ENCODE measurements at places on chromosomes 2 and 18.

GRCh38 chr2:199488772-199489400, 31.1 kb upstream of the SATB2 start:
- no peak overlapping the region for H3K27ac ChIP-seq
- H3K4me1 ChIP-seq: no peaks in the 10 kb centered on the region
- no peaks in the 10 kb centered on the region for H3K36me3 ChIP-seq
- H3K27me3 ChIP-seq: no peaks in the 10 kb centered on the region
- no peak overlapping the region for H3K4me3 ChIP-seq

DNA sequence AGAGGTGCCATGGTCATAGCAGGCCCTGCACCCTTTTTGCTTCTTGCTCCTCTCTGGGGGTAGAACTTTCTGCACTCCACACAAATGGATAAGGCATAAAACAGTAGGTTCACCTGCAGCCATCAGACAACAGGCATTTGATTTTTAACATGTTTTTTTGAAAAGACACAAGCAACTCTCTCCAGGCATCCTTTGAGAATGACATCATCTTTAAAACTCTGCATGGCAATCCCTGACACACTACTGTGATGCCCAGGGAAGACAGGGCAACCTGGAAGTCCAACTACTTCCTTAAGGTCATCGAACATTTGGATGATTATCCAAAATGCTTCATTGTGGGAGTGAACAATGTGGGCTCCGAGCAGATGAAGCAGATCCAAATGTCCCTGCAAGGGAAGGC, 82.8 kb downstream of the SKA1 start:
- H3K27me3 ChIP-seq: no peaks in the 10 kb centered on the region
- H3K4me3 ChIP-seq: no peak overlapping the region
- H3K4me1 ChIP-seq: no peaks in the 10 kb centered on the region
- no peak overlapping the region for H3K27ac ChIP-seq
- H3K36me3 ChIP-seq: no peaks in the 10 kb centered on the region
- no peak for DNase-seq

DNA sequence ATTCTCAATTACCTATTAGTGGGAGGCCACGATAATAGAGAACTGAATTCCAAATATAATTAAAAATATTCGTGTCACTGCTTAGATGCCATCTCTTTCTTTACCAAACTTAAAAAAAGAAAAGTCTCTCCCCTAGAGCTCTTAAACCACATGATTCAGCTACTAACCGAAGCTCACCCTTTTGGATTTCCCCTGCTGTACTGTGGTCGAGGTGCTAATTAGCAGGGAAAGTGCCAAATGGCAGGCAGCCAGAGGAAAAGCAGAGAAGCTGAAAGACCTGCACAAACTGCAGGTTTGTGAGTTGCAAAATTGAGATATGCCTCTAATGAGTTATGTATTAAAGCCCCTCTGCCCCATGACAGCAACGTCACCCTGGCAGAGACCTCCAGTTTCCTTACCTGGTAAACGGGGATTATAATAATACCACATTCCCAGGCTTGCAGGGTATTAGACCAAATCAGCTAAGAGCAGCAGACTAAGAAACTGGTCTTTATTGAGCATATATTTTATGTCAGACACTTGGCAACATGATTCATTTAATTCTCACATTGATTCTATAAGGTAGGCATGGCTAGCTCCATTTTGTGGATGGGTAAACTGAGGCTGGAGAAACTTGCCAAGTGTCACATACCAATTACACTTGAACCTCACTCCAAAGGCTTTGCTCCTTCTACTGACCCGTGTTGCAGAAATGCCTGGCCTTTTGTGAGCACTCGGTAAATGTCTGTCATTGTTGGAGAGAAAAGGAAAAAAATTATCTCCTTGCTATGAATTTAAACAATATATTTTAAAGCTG, 259.7 kb downstream of the LPIN1 start:
- H3K27me3 ChIP-seq: no peaks in the 10 kb centered on the region
- H3K4me3 ChIP-seq: no peak overlapping the region
- no peaks in the 10 kb centered on the region for H3K4me1 ChIP-seq

DNA sequence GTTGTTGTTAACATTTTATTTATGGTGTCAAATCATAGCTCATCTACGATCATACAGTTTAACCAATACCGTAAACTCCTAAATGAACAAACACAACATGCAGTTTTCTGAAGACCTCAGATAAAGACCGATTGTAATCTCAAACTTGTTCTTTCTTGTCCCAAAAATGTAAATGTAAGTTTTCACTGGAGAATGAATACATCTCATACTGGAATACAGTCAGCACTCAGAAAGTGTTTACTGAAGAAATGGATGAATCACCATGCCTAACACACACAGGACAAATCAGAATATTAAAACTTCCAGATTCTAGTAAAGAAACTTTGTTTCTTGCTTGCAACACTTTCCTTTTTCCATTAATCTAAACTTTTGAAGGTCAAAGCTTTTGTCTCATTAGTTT, 380.5 kb downstream of the DLGAP1 start:
- peaks cover 4% of the 10 kb centered on the region for H3K27me3 ChIP-seq
- H3K4me1 ChIP-seq: no peaks in the 10 kb centered on the region
- H3K36me3 ChIP-seq: no peaks in the 10 kb centered on the region
- H3K27ac ChIP-seq: no peak overlapping the region
- no peak overlapping the region for H3K4me3 ChIP-seq

- no peaks in the 10 kb centered on the region for H3K36me3 ChIP-seq
- H3K4me3 ChIP-seq: peak within 1 kb of the TSS; percentile 19
- H3K27ac ChIP-seq: no peak within 1 kb of the TSS
- H3K4me1 ChIP-seq: peaks cover 15% of the 10 kb centered on the region
- DNase-seq: peak; percentile 79
These were observed at the start of gene AMER3 for GRCh38 chr2:130755256-130756052. AMER3 (plus strand) TSS chr2:130755540; CDS start chr2:130762073, 6,533 bp downstream.

DNA sequence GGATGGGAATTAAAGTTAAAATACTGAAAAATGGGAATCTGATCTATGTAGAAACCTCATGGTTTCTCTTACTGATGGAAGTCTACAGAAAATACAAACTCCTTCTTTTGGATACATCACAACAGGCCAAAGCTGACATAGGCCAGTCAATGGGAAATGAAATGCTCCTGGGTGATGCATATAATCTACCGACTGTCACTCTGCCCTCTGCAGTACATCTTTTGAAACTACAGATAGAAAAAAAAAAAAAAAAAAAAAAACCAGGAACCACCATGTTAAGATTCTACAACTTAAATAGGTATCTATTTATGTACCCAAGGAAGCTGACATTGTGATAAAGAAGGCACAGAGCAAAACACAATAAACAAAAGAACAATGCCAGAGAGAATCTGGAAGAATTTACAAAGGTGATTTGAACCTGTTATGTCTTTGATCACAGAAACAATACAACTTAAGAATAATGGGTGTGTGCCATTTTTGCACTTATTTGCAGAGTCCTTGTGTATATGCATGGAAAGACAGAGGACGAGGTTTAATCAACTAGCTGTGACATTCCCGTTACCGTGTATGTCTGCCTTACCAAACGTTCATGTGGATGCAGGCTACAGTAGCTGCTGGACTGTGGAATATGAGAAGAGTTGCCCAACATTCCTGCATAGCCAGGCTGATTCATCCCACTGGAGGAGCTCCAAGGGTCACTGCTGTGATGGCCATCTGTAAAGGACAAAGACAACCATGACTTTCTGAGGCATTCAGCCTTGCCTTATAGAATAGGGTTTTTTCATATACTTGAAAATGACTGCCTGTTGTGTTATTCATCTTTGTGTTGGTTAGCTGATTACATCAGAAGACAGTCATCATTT, 312.7 kb downstream of the TCF4 start:
- H3K4me1 ChIP-seq: peaks cover 5% of the 10 kb centered on the region
- no peaks in the 10 kb centered on the region for H3K27me3 ChIP-seq
- no peak overlapping the region for H3K4me3 ChIP-seq

- DNase-seq: no peak
- no peak overlapping the region for H3K4me3 ChIP-seq
- H3K36me3 ChIP-seq: no peaks in the 10 kb centered on the region
- no peaks in the 10 kb centered on the region for H3K27me3 ChIP-seq
- H3K4me1 ChIP-seq: no peaks in the 10 kb centered on the region
- H3K27ac ChIP-seq: no peak overlapping the region
These were observed 184.3 kb upstream of the HNRNPA3 start for GRCh38 chr2:177028296-177028695.

DNA sequence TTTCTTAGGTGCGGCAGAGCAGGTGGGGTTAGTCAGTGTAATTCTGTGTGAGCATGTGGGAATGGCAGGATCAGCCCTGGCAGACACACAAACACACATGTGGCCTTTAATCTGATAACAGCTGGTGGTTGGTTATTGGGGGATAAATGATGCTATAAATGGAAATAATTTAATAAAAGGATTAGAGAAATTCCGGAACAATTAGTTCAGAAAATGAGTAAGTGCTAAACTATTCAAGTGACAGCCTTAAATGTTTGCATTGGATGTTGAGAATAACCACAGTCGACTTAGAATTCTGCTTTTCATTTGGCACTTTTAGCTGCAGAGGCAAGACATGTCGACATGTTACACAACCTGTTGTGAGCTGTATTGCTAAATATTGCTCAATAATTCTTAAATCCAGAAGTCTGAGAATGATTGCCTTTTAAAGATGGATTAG, 7.2 kb downstream of the SMYD1 start:
- H3K27me3 ChIP-seq: no peaks in the 10 kb centered on the region
- no peak overlapping the region for H3K4me3 ChIP-seq
- H3K36me3 ChIP-seq: no peaks in the 10 kb centered on the region
- no peak for DNase-seq
- H3K27ac ChIP-seq: no peak overlapping the region

DNA sequence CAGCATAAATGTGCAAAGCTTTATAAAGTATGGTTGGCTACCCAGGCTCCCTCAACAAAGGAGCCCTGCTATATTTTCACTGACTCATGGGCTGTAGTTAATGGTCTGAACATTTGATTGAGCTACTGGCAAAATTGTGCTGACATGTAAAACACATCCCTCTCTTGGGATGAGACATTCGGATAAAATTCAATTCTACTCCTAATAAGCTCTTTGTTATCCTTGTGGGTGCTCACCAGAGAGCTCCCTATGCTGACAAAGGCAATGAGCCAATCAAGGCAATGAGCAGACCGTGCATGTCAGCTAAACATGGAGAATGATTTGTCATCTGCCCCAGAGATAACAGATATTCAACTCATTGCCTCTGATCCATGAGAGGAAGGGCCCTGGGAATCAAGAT, 27.7 kb downstream of the SERPINB8 start:
- no peak overlapping the region for H3K4me3 ChIP-seq
- no peak for DNase-seq
- H3K27me3 ChIP-seq: peaks cover 16% of the 10 kb centered on the region
- no peak overlapping the region for H3K27ac ChIP-seq
- no peaks in the 10 kb centered on the region for H3K36me3 ChIP-seq
- peaks cover 5% of the 10 kb centered on the region for H3K4me1 ChIP-seq

GRCh38 chr2:85431570-85432205, 13.2 kb downstream of the SH2D6 start:
- no peaks in the 10 kb centered on the region for H3K36me3 ChIP-seq
- no peak for DNase-seq
- no peaks in the 10 kb centered on the region for H3K27me3 ChIP-seq
- H3K4me1 ChIP-seq: peaks cover 30% of the 10 kb centered on the region
- H3K27ac ChIP-seq: no peak overlapping the region

DNA sequence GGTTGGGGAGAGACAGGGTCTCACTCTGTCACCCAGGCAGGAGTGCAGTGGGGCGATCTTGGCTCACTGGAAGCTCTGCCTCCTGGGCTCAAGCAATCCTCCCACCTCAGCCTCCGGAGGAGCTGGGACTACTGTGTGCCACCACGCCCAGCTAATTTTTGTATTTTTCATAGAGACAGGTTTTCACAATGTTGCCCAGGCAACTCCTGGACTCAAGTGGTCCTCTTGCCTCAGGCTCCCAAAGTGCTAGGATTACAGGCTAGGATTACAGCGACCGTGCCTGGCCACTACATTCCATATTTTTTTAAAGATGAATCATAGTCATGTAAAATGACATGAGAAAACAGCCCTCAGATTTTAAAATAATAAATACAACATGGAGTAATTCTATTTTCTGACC, 32.3 kb downstream of the CWC22 start:
- H3K27ac ChIP-seq: no peak overlapping the region
- H3K27me3 ChIP-seq: no peaks in the 10 kb centered on the region
- H3K4me1 ChIP-seq: no peaks in the 10 kb centered on the region
- H3K4me3 ChIP-seq: no peak overlapping the region
- H3K36me3 ChIP-seq: peaks cover 68% of the 10 kb centered on the region

GRCh38 chr2:234446404-234447076, 50.3 kb downstream of the ARL4C start:
- peak overlapping the region; percentile 55 for H3K27ac ChIP-seq
- H3K4me1 ChIP-seq: peaks cover 12% of the 10 kb centered on the region
- DNase-seq: peak; percentile 93
- H3K27me3 ChIP-seq: no peaks in the 10 kb centered on the region
- H3K4me3 ChIP-seq: no peak overlapping the region

GRCh38 chr2:242012956-242013764, 143.6 kb downstream of the RTP5 start:
- H3K27me3 ChIP-seq: no peaks in the 10 kb centered on the region
- no peaks in the 10 kb centered on the region for H3K36me3 ChIP-seq
- no peak overlapping the region for H3K27ac ChIP-seq
- no peaks in the 10 kb centered on the region for H3K4me1 ChIP-seq
- no peak for DNase-seq
- H3K4me3 ChIP-seq: no peak overlapping the region

DNA sequence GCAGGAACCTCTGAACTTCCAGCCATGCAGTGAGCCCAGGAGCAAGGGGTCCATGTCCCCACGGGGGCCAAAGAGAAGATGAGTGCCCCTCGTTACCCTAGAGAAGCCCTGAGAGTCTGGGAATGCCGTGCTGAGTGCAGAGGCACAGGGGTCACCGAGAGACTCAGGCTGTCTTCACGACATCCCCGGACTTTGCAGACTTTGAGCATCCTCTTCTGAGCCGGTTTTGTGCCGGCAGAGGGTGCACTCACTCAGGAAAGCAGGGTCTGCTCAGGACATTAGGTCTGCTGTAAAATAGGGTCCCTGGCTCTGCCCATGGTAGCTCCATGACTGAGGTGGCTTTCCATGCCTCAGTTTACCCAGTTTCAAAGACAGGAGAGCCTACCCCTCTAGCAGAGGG, 71.0 kb downstream of the GALNT14 start:
- H3K27me3 ChIP-seq: no peaks in the 10 kb centered on the region
- no peaks in the 10 kb centered on the region for H3K36me3 ChIP-seq
- no peaks in the 10 kb centered on the region for H3K4me1 ChIP-seq

DNA sequence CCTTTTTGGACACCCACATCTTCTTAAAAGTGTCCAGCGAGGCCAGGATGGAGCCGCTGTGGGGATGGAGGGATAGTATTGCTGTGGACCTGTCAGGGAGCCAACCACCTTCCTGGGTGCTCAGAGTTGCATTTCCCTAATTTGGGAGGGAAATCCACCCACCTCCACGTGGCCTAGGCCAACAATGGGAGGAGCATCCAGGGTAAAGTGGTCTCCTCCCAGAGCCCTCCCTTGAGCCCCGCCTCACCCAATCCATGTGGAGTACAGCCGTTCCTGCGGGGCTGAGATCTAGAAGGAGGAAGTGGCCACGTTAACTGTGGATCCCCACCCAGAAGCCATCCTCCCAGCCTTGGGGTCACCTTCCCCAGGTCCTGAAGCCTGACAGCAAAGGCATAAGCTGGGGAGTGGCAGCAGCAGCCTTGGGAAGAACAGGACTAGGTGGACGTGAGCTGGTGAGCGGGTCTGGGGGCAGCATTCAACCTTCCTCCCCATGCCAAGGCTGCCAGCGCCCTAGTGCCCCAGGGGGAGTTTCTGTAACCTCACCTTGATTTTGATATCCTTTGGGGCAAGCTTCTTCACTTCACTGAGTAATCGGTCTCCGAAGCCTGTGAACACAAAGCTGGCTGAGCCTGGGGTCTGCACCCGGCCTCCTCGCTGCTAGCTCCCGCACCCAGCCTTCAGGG, 6.8 kb downstream of the ACTR1B start:
- peaks cover 18% of the 10 kb centered on the region for H3K4me1 ChIP-seq
- H3K36me3 ChIP-seq: peaks cover 70% of the 10 kb centered on the region
- H3K27ac ChIP-seq: no peak overlapping the region
- no peak overlapping the region for H3K4me3 ChIP-seq
- DNase-seq: no peak

Data from esophagus muscularis mucosa (tissue), 4 donors.